ENCODE measurements at places on chromosomes 6 and 20. TPM values are rescaled to one million over a fixed set of nuclear protein-coding genes. Genes with fewer than 3 reads are reported as not detected.

GRCh38 chr20:63082308-63082938 lies 75.7 kb upstream of the BHLHE23 start:
- DNase-seq: no peak

GRCh38 chr20:54189630-54190029 lies 15.8 kb upstream of the CYP24A1 start:
- no peak for DNase-seq

DNA sequence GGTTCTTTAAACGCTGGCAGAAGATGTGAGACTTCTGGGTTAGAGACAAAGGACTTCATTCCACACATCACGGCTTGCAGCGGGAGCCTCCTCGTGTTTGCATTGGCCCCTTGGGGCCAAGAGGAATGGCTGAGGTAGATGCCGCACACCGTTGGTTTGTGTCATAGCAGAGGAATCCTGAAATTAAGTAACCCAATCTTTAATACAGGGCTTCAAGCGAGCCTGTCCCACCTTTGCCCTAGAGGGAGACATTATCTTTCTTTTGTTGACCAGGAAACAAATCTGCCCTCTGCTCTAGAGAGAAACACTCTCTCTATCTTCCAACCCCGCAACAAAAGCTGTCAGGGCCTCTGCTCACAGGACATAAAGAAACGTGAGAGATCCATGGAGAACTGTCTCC lies 277.5 kb upstream of the ZFP64 start:
- DNase-seq: no peak

DNA sequence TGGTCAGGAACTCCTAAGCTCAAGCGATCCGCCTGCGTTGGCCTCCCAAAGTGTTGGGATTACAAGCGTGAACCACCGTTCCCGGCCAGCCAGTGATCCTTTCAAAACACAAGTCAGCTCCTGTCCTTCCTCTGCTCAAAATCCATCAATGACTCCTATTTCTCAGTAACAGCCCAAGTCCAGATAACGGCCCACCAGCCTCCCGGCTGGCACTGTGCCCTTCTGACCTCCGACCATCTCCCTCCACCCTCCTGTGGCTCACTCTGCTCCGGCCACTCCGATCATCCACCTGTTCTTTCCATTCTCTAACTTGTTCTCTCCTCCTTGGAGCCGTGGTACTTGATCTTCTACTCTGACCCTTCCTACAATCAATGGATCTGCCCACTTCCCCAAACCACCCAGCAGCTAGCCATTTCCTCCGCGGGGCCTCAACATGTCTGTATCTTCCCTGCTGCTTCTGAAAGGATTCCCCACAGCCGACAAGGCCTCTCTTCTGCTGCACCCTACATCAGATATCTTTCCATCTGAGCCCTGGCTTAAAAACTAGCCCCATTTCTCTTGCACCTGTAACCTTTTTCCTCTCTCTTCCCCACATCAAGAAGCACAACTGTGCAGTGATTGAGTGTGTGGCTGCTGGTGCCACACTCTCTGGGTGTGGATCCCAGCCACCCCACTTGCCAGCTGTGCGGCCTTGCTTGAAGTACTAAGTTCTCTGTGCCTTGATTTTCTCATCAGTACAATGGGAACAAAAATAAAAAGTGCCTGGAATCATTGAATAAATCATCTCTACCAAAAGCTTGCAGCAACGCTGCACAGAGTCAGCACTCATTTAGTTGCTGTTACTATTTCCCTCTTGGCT lies 6.1 kb upstream of the ZMYND8 start:
- no peak for DNase-seq

DNA sequence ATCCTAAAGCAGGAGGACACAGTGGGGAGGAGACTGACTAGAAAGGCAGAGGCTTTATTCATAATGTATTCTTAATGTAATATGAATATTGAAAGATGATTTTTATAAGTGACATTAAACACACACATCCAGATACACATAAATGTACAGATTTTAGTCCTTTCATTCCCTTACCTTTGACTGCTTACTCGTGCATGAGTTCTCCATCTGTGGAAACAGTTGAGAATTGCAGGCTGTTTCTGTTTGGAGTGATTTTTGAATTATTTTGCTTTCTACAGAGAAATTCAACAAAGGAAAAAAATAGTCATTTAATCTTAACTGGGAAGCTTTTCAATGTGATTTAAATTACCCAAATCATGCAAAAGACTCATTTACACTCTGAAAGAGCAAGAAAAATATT lies 136.5 kb downstream of the RIMS1 start:
- no peak for DNase-seq

DNA sequence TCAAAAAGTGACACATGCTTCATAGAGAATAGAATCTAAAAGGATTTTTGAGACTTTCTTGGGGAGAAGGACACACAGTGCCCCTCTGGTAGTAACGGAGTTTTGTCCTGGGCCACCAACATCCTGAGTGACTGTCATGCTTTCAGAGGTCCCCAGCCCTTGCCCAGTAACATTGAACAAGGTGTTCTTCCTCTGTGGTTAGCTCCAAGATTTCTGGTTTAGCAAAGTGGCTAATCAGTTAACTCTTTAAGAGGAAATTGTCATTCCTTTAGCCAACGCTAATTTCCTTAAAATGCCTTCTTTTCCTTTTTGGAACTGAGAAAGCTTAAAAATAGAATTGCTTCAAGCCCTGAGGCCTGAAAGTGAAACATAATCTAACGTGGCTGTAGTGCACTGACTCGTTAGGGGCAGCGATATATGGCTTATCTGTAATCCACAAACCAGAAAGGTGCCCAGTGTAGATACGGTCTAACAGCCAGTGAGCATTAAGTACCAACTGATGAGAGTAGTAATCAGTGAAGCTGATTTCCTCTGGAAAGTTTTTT lies 7.8 kb downstream of the E2F3 start:
- no peak for DNase-seq

DNA sequence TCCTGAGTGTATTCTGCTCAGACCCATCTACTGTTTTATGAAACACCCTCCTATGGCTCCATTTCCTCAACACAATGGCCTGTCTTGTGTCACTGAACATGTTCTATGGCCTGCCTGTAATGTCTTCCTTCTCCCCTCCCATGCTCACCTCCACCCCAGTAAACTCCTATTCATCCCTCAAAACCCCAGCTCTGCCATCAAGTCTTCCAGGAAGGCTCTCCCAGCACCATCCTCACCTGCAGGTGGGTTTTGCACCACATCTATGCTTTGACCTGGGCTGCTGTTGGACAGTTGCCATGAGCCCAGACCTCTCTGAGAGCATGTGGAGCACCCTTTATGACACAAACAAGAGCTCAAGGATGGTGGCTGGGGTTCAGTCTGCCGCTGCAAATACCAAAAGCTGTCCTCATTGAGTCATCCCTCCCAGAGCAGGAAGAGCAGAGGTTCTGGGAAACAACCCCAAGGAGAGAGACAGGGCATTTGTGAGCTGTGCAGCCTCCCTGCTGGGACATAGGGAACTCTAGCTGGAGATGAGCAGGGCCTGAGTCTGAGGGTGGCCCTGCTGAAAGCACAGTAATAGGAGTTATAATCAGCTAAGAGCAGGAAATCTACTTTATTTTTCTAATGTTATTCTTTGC lies 93.8 kb upstream of the CD93 start:
- no peak for DNase-seq

KCNS1 gene
- total RNA-seq: 0.33 TPM

KCNQ2 gene
- not detected for total RNA-seq

RAMACL gene
- 0.52 TPM for total RNA-seq

ANKRD66 gene
- total RNA-seq: not detected

PSMG4 gene
- 4.4 TPM for total RNA-seq

STAU1 gene
- 62.9 TPM for total RNA-seq

Measured in right atrium auricular region (tissue), 2 donors.